ENCODE measurements at places on chromosomes 3 and 15. TPM values are rescaled to one million over a fixed set of nuclear protein-coding genes. Genes with fewer than 3 reads are reported as not detected.
A peak's percentile ranks its signal among the peaks of the same experiment; 100 is the strongest.

DNA sequence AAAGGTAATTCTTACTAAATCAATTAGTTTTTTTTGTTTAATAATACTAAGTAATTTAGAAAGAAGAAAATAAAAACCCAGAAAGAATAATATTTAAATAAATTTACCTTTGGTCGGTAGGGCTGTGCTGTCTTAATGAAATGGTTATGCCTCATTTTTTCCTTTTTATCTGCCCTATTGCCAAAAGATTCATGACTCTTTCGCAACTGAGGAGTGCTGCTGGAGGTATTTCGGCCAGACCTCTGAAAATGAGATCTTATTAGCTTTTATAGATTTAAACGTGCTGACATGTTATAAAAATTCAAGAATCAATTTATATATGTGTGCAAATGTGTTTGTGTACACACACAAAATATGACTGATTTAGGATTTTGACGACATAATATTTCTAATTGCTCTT is 67.1 kb upstream of the USP50 start:
- DNase-seq, result no peak

GRCh38 chr3:64351713-64352638 is 126.7 kb upstream of the PRICKLE2 start:
- DNase-seq, result no peak

SLC12A8 gene
- total RNA-seq, result 0.91 TPM

DNA sequence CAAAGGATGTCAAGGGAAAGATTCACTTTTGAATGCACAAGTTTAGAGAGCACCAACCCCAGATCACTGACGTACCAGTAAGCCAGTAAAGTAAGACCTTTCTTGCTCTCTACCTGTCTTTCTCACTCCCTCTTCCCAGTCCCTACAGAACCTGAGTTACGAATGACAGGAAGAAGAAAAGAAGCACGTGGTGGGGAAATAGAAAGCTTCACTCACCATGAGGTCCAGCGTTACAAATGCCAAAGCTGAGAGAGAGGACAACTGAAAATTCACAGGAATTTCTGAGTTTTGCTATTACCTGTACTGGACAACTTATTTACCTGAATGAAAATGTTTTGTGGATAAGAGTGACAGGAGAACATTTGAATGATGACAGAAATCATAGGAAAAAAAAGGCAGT is 133.2 kb upstream of the GBE1 start:
- no peak for DNase-seq

DNA sequence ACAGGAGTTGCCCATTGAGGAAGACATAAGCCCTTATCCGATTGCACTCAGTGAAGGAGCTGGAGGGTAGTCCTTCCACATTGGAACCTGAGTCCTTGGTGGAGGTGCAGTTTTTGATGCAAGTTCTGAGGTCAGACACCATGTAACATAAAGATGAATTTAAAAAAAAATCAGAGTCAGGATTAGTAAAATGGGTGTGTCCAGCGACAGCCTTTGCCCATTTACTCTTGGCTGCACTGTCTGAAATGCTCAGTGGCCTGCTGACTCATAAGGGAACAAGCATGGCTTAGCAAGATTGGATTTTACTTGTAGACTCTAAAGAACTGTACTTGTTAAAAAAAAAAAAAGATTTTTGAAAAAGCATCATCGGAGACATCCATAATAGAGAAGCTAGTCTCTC is 241.1 kb upstream of the TOPAZ1 start:
- no peak for DNase-seq

DNA sequence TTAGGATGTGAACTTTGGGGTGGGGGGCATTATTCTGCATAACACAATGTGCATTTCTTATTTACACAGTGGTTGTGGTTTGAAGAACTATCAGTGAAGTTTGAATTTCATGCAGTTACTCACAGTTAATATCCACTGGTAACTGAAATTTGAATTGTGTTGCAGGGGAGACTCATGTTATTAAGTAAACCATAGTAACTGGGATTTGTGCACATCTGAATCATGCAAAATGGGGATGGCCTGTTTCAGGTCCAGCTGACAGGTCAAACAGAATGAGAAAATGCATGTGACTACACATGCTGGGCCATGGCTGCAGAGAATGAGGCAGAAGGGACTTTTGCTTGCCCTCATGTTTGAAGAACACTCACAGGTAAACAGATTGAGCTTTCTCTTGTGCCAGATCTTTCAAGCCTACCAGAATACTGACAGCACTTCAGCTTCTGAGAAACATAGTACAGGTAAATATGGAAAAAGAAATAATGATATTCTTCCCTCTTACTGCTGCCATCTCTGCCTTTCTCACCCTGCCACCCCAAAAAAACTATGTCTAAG is 115.0 kb downstream of the POLQ start:
- no peak for DNase-seq

GRCh38 chr3:177683586-177683985 is 486.3 kb upstream of the TBL1XR1 start:
- DNase-seq, result peak; percentile 57

RBM5 gene
- total RNA-seq, result 136 TPM

GRCh38 chr15:52683580-52683979 is 4.4 kb upstream of the ATOSA start:
- DNase-seq, result no peak

DNA sequence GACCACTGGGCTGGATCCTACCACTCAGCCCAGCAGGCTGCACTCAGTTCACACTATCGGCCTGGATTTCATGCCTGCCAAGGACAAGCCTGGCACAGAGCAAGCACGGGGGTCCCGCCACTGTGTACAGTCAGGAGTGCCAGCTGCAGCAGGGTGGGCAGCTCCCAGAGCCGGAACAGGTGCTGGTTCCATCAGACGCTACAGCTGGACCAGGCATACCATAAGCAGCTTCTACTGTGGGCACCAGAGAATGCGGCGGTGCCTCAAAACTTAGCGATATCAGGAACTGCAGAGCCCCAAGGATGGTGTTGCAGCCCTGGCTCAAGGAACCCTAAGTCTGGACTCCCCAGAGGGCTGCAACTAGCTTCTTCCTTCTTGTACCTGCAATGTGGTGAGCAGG is 124.8 kb downstream of the BCHE start:
- no peak for DNase-seq

- DNase-seq, result no peak
Measured at GRCh38 chr3:51620543-51620942, 50.5 kb upstream of the TEX264 start.

- no peak for DNase-seq
Measured at GRCh38 chr3:160948273-160948672, 156.9 kb downstream of the B3GALNT1 start.

ALDH1L1 gene
- total RNA-seq, result not detected

DNA sequence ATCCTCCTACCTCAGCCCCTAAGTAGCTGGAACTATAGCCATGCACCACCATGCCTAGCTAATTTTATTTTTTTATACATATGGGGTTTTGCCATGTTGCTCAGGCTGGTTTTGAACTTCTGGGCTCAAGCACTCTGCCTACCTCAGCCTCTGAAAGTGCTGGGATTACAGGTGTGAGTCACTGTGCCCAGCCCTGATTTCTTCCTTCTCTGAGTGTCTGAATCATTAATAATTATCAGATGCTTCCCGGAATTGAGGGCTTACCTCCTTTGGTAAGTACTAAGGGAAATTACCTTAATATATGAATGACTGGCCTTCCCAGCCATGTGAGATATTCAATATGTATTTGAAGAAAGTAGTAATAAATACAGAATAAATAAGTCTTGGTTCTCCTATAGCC is 7.2 kb downstream of the CLPX start:
- no peak for DNase-seq
